ENCODE measurements at places on chromosomes 5 and 9.
A peak's percentile ranks its signal among the peaks of the same experiment; 100 is the strongest.

- no peak for DNase-seq
Measured at GRCh38 chr9:131583836-131584555, 38.7 kb downstream of the PRRT1B start.

GRCh38 chr5:150014456-150014855 is 13.9 kb downstream of the HMGXB3 start:
- no peak for DNase-seq

DNA sequence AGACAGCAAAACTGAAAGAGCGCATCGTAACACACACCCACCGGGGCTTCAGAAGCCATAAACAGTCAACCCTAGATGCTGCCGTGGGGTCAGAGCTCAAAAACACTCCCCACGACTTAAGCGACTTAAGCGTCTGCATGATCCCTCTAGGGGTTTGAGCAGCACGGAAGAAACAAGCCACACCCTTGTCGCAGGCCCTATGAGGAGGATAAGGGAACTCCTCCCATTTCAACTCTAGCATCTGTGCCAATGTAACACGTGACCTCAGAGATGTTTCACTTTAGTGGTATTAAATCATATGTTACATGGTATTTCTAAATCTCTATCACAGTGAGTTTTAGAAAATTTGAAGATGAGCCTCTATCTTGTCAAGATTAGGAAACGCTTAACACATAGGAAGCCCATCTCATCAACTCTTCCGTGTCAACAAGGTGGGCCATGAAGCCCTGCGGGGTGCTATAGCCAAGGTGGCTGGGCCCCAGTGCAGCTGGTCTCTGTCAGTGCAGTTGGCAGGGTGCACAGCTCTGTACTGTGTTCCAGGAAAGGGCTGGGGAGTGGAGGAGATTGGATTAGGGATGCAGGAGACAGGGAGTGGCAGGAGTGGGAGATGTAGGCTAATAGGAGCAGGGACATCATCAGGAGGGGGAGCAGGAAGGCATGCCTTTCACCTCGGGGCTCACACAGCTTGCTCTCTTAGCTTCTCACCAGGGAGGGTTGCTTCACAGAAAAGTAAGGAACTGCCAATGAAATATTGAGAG is 33.1 kb downstream of the ZCCHC9 start:
- no peak for DNase-seq

DNA sequence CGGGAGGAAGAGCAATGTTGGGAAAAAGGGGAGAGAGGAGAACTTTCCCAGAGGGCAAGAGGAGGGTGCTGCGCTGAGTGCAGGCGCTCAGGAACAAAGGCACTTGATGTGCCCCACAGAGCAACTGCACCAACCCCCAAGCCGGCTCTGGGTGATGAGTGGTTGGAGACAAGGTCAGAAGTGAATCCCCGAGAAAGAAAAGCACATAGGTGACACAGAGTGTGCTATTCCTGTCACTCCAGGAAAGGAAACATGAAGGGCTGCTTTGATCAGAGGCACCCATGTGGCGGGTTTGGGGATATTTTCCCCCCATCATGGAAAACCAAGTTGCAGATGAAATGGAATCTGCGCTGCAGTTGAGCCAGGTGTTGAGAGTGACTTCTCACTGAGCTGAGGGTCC is 20.7 kb upstream of the SLC25A48 start:
- no peak for DNase-seq

GRCh38 chr9:136152543-136152866 is 33.8 kb upstream of the TMEM250 start:
- DNase-seq, result no peak

DNA sequence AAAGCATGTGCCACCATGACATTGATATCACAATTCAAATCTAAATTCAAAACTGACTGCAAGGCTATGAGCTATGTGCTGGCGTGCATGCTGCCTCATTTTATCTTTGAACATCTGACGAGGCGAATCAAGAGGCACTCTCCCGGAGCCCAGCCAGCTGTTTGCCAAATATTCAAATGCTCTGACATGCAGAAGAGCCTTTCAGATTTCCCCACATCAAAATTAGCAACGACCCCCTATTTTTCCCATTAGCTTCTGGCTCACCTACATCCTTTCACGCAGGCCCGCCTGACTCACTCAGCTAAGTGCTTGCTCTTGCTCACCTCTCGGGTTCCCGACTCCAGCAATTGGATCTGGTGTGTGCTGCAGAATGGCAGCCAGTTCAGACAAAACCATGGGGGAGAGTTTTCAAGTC is 159.0 kb downstream of the NR2F1-AS1 start:
- no peak for DNase-seq

GRCh38 chr5:126875303-126875785 is 98.4 kb downstream of the LMNB1 start:
- no peak for DNase-seq

- DNase-seq, result no peak
Measured at GRCh38 chr9:136653323-136654079, 9.2 kb upstream of the EGFL7 start.

DNA sequence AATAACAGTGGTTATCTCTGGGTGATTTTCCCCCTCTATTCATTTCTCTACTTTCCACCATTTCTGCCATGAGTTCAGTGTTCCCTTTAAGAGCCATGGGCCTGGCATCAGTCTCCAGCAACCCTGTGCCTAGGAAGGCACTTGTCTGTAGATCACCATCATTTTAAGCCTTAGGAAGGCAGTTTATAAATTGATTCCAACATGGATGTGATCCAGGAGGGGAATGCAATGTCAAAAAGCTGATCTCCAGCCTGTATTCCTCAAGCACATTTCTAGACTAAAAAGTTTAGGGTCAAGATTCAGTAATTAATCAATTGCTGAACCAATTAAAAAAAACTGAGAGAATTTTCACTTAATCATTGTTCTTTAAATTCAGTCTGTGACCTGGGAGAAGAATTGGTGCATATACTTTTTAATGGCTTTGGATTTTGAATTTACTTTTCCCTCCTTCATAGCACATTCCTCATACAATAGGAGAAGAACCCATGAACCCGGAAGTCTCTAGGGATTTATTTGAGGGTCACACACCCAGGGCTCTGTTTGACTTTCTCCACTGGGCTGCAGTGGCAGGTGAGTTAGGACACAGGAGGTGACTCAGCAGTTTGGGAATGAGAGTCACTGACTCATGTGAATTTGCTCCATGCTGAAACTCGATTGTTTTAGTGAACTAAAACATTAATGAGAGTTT is 6.1 kb upstream of the ERMP1 start:
- peak; percentile 66 for DNase-seq

DNA sequence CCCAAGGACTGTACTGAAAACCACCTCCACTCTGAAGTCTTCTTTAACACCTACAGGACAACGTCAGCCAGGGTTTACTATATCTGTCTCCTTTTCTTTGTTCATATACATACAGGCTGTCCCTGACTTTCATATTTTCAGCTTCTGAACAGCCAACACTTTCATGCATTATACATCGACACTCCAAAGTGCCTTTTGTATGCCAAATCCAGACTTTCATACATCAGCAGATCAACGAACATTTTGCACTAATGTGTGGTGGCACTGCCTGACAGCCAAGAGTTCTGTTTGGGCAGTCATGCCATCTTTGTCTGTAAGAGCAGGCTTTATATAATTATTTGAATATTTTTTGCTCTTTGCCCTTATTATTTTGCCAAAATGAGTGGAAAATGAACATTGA is 487.4 kb downstream of the CETN3 start:
- DNase-seq, result no peak

GRCh38 chr5:131259326-131259725 is 4.5 kb upstream of the CDC42SE2 start:
- DNase-seq, result no peak

DNA sequence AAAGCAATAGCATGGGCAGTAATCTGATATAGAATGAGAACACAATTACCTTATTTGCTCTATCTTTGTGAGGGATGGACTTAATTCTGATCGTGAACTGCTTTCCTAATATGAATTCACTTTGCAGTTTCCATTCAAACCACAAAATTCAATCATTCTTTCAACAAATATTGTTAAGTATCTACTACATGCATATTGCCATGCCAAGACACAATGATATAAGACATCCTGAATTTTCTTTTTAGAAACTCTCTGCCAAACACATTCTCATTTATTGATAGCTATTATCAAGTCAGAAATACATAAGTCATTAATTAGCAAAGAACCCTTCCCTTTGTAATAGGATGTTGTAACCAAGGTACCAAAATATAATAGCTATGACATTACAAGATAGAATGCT is 121.6 kb upstream of the TARS1 start:
- DNase-seq, result no peak

DNA sequence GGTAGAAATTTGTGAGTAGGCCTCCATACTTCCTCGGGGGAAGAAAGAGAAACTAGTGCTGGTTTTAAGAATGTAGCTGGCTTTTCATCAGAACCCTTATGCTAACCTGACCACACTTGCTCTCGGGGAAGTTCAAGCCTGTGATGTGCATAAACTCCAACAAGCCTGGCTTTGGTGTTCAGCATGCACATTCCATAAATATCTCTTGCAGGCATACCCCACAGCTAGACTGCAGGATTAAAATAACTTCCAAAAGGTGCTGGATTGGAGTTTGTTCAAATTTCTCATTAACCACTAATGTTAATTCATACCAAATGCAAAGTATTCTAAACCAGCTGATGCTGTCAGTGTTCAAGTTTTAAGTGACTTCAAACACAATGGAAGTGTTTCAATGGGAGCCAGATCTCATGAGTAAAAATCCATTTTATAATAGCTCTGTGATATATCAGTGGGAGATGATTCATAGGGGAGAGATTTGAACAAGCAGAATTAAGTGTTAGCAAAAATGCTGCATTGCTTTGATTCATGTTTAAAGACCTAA is 79.4 kb downstream of the NPR3 start:
- no peak for DNase-seq

GRCh38 chr9:38084556-38084880 is 15.5 kb upstream of the SHB start:
- DNase-seq, result no peak

GRCh38 chr5:73302797-73303147 is 129.8 kb downstream of the TMEM174 start:
- DNase-seq, result no peak

DNA sequence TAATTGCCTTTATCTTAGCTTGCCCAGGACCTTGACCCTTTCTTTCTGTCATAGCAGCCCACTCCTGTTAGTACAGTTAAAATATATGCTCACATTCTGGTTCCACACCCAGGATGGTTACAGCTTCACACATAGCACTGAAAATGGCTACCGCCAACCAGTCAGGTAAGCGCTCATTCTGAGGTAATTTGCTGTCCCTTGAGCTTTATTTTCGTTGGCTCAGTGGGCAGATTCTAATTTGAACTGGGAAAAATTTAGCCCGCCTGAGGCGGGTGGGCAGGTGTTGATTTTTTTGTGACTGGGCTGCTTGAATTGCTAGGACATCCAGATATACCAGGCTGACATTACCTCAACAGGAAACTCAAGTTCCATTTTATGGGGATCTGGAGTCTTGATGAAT is 137.5 kb downstream of the KCTD16 start:
- DNase-seq, result no peak

DNA sequence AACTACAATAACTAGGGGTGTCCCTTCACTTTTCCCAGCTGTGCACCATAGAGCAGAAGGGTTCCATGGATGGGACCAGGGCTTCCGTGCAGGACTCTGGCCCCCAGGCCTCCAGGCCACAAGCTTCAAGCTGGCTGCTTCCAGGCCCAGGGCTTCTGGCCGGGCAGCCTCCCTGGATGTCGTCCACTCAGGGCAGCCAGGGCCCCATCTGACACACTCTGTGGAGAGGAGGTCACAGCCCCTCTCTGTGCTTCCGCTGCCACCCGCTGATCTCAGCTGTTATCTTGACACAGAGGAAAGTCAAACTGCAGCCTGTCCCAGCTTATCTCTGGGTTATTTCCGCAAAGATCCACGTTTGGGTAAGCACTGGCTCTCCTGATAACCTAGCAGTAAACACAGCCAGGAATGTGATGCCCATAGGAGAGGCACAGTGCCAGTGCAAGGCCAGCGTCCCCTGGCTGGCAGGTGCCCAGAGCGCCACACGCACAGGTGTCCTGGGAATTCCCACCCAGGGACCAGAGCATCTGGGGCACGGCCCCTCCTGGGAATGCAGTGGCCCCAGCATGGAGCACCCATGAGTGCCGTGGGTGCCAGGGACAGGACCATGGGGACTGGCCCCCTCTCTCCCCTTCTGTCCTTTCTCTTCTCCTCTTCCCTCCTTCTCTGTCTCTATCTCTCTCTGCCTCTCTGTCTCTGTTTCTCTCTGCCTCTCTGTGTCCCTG is 15.6 kb upstream of the SLC6A19 start:
- peak; percentile 76 for DNase-seq

GRCh38 chr5:38445374-38446028 is 110.9 kb downstream of the LIFR start:
- no peak for DNase-seq

- no peak for DNase-seq
Measured at GRCh38 chr5:74535926-74536325, 104.6 kb downstream of the ENC1 start.

DNA sequence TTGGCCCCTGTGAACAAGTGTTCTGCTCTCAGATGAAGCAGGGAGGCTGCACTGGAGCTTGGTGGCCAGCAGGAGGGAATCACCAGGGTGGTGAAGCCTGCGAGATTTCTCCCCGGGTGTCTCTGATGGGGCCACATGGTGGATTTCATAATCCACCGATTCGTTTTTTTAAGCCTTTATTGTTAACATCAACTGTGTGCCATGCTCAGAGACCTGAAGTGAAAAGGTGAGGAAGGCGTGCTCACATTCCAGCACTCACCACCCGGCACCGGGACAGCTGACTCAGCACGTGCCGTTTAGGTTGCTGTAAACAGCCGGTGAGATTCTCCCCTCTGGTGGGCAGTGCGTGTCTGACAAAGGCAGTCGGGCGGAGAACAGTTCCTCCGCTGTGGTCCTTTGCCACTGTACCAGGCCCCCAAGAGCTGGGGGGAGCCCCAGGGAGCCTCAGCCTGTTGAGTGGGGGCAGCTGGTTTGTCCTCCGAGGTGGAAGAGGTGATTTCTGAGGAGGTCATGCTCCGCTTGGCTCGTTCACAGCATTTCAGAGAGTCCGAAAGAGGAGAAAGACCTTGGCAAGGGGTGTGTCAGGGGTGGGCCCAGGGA is 12.7 kb upstream of the AHRR start:
- no peak for DNase-seq

GRCh38 chr5:158462349-158463114 is 603.6 kb upstream of the CLINT1 start:
- no peak for DNase-seq

DNA sequence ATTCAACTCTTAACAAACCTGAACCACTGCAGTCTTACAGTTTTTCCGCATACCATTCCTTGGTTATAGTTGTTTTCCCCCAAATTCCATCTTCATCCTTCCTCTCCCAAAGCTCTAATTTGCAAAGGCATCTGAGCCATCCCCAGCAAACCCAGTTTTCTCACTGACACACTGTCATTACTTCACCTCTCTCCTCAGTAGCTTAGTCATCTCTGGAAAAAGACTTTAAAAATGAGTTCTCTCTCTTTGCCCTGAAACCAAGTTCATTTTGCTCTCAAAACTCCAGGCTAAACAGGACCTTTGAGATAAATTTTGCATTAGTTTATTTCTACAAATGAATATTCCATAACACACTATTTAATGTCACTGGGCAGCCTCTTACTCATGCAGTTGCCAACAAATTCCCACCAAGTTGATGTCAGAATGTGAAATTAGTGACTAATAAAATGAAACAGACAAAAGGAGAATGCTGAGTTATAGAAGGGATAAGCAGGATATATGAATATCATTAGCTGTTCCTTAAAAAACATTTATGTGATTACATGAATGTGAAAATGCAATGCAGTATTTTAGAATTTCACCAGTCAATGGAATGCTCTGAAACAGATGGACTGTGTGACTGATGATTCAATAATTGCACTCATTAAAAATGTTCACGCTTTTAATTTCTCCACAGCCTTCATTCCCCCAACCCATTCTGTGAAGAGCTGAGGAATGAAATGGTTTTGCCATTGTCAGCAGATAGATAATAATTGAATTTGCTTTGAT is 107.4 kb upstream of the DMAC1 start:
- no peak for DNase-seq

GRCh38 chr9:14531341-14532269 is 161.6 kb downstream of the ZDHHC21 start:
- no peak for DNase-seq

Data from HuH-7.5 (cell line).